ENCODE measurements at places on chromosomes 13 and 19.
A peak's percentile ranks its signal among the peaks of the same experiment; 100 is the strongest.

- no peak for DNase-seq
Measured at GRCh38 chr13:39603424-39603947, 493 bp upstream of the LHFPL6 start.

DNA sequence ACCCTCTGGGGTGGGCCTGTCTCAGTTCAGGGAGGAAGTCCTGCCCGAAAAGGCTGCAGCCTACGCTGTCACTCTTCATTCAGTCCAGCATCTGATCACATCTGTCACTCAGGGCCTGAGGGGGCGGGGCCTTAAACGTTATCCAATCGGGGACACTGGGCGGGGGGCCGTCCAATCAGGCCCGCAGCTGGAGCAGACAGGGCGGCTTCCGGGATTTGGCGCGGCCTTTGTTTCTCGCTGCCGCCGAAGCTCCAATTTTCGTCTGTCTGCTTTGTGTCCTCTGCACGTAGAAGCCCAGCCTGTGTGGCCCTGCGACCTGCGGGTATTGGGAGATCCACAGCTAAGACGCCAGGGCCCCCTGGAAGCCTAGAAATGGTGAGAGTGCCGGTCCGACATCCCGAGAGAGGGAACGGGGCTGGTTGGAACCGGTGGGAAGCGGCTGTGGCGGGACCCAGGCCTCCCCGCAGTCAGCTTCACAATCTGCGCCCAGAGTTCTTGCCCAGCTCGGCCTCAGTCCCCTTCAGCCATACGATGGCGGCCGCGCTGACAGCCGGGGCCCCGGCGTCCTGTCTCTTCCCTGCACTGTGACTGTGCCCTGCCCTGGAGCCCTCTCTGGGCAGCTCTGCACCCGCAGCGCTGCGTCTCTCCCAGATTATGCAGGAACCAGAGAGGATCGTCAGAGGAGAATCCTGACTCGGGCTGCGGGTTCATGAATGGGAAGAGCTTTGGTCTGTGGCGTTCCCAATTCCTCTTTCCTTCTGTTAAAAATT, at the start of gene ZNF730:
Gene ZNF730 (plus strand): TSS at position 224 of the 770 bp plus-strand sequence. CDS start 149 bp downstream, at position 373.
- peak; percentile 33 for DNase-seq

GRCh38 chr19:35168196-35168595, 13.7 kb downstream of the FXYD5 start:
- no peak for DNase-seq

DNA sequence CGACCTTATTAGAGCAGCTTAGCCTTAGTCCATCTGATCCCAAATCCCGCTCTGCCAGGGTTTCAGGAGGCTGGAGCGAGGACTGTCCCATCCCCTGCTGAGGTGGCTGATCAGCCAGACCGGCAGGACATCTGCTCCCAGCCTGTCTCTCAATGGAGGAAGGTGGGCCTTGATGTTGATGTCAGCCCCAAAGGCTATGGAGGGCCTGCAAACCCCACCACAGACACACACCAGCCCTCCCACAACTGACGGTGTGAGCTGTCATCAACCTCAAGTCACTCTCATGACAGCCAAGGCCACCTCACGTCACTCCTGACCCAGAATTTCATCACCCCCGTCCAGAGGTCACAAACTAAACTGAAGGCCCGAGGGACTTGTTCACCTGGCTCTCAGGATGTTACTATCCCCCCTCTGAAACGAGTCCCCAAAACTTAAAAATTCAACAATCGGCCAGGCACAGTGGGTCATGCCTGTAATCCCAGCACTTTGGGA, 25.5 kb downstream of the RHPN2 start:
- no peak for DNase-seq

DNA sequence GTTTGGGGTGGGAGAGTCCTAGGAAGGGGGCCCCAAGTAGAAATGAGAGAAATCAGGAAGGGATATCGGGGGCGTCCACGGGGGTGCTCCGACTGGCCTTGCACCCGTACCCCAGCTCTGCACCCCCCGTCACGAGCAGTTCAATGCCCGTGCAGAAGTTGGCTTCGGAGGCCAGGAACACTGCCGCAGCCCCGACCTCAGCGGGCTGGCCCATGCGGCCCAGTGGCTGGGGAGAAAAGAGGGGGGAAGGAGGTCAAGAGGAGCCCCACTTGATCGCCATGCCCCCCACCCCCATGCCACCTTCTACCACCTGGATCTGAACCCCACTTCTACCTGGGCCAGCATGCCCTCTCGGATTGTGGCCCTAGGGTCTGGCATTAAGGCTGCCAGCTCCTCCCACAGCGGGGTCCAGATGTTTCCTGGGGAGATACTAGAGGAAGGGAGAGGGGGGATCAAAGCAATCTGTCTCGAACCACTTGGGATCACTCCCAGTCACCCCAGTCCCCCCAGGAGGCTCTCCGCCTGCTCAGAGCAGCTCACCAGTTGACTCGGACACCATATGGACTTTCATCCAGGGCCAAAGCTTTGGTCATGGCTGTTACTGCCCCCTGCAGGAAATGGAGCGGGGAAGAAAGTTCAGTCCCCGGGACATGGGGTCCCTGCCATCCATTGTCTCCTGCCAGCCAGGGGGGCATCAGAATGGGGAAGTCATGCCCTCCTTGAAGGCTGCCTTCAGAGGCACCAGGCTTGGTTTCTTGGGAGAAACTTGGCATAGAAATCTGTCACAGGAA, 2.5 kb upstream of the BCAT2 start:
- no peak for DNase-seq

DNA sequence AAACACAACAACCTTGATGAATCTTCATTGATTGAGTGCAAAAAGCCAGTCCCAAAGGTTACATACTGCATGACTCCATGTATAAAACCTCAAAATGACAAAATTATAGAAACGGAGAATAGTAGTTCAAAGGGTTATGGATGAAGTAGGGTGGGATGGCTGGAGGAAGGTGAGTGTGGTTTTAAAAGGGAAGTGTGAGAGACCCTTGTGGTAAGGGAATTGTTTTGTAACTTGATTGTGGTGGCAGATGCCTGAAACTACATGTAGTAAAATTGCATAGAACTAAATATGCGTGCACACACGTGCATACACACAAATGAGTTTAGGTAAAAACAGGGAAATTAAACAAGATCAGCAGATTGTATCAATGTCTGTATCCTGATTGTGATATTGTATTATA, 340.7 kb downstream of the MTUS2 start:
- no peak for DNase-seq

DNA sequence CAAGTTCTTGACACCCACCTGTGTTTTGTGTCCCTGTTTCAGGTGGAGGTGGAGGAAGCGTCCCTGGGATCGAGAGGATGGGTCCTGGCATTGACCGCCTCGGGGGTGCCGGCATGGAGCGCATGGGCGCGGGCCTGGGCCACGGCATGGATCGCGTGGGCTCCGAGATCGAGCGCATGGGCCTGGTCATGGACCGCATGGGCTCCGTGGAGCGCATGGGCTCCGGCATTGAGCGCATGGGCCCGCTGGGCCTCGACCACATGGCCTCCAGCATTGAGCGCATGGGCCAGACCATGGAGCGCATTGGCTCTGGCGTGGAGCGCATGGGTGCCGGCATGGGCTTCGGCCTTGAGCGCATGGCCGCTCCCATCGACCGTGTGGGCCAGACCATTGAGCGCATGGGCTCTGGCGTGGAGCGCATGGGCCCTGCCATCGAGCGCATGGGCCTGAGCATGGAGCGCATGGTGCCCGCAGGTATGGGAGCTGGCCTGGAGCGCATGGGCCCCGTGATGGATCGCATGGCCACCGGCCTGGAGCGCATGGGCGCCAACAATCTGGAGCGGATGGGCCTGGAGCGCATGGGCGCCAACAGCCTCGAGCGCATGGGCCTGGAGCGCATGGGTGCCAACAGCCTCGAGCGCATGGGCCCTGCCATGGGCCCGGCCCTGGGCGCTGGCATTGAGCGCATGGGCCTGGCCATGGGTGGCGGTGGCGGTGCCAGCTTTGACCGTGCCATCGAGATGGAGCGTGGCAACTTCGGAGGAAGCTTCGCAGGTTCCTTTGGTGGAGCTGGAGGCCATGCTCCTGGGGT, 16.7 kb downstream of the PRAM1 start:
- DNase-seq, result no peak

DNA sequence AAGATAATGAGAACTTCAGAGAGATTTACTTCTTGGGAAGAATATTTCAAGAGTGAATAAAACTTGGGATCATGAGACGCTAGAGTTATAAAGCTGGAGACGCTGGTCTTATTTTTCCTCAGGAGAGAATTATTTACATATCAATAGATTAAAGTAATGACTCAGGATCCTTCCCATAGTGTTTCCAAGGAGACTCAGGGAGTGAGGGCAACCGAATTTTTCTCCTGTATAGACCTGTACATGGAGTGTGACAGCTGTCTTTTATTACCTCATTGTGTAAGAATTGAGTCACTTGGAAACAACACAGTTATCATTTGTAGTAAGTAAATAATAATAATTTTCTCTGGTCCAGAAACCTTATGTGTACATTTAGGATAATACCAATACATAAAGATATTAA, 1905.5 kb downstream of the OLFM4 start:
- DNase-seq, result no peak

DNA sequence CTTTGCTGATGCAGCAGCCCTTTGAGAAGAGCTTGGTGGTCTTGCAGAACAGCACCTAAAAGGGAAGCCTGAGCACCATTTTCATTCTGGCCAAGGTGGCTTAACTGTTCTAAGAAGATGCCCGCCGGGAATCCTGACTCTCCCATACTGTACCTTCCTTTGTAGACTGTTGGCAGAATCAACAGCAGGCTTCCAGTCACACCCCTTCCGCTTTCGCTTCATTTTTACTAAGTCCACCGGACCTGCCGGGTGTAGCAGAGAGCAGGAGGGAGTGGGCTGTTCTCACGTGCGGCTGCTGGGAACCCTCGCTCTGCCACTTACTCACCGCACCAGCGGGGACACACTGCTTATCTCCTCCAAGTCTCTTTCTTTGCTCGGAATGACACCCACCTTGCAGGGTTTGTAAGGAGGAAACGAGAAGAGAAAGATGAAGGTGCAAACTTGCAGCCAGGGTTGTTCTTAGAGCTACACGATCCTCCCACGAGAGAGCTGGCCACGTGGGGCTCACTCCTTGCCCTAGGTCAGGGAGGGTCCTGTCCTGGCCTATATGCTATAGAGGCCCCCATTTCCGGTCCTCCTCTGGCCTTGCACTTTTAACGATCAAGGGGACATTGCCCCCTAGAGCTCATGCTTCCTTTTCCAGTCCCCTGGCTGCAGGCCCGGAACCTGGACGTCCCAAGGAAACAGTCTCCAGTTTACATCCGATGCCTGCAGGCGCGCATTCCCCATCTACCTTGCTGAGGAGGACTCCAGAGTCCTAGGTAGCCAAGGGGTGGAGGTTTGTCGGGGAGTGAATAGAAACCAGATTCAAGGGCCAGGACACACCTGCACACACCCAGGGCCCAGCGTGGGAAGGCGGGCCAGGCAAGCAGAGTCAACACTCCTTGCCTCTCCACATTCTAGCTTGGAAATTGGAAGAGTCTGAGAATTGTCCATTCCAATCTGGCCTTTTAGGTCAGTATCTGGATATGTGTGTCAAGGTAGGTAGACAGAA, 453.6 kb downstream of the IRS2 start:
- DNase-seq, result no peak

DNA sequence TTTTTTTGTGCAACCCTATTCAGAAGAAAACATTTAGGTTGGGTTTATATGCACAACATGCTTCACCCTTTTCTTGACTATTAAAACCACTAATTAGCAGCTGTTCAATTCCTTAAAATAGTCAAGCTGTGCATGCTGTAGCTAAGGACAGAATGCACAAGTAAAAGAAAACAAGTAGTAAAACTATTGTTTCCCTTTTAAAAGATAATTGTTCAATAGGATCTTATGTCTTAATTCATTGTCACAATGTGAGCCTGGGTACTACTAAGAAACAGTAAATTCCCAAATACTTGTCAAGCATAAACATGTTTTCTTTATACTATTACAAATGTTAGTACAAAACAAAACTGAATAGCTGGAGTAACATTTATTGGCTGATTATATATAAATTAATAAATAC, 32.6 kb upstream of the MIR17HG start:
- DNase-seq, result no peak

DNA sequence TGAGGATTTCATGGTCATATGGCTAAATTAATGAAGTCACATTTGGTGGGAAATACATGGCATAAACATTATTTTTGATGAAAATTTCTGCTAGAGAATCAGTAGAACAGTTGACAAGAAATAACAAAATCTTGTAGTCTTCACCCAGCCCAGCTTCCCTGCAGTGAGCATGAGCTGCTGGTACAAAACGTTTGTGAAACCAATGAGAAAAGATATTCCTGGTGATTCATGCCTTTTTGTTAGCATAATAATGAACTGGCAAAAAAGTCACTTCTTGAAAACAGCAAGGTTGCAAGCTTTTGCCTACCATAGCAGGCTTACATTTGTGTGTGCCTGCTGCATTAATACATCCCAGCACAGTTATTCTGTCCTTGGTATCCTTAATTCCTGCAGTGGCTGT, 475.9 kb upstream of the HTR2A start:
- DNase-seq, result no peak

- DNase-seq, result no peak
Measured at GRCh38 chr13:46983881-46984280, 87.0 kb upstream of the HTR2A start.

GRCh38 chr19:44789943-44790483, 12.3 kb downstream of the CBLC start:
- no peak for DNase-seq

- no peak for DNase-seq
Measured at GRCh38 chr13:30776661-30777060, 41.3 kb downstream of the ALOX5AP start.

DNA sequence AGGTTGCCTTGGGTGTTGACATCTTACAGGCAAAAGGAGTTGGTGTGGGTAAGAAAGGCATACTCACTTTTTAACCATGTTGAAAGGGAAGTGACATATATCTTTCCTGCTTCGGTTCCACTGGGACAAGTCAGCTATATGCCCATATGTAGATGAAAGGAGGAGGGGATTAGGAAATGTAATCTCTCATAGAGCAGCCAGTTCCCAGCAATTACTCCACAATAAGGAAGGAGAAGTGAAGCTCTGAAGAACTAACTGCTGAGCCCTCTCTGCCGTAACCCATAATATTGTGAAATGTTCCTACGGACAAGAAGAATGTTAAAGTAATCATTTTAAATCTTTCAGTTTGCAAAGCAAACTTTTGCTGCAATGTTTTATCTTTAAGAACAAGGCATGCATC, 82.2 kb downstream of the EDNRB start:
- DNase-seq, result no peak

DNA sequence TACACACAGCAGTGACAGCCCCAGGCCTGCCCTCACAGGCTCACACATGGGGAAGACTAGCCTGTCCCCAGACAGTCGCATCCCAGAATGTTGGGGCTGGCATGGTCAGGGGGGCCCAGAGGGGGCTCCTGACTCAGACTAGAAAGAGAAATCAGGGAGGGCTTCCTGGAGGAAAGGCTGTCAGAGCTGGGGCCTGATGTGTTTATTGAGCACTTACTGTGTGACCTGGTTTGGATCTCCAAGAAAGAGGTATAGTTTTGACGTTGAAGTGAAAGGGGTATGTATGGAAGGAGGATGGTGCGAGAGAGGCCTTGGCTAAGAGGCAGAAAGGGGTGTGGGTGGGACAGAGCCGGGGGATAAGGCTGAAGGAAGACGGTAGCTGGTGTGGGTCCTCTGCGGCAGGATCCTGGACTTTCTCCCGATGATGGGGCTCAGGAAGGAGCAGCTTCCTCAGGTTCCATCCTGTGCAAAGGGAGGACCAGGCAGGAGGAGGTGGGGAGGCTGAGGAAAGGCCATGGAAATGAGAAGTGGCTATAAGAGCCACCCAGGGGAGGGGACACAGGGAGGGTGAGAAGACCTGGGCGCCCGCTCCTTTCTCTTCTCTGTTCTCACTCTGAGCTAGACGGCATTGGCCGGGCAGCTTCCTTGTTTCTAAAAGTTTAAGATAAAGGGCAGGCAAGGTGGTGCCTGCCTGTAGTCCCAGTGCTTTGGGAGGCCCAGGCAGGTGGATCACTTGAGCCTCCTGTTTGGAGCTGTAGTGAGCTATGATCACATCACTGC, 16.1 kb upstream of the BCL3 start:
- DNase-seq, result no peak

GRCh38 chr19:28456252-28456651, 756.7 kb downstream of the UQCRFS1 start:
- no peak for DNase-seq

Data from fibroblast of skin of left biceps (primary cell).